Activated naive CD8-positive, alpha-beta T cell treated with anti-CD3 and anti-CD28 coated beads, Interleukin-2, amount 50 U/mL, for 24 hours (primary cell): ENCODE measurements at places on chromosomes 16 and 17.

- H3K4me3 ChIP-seq, result no peak overlapping the region
- no peak overlapping the region for H3K27ac ChIP-seq
- no peaks in the 10 kb centered on the region for H3K4me1 ChIP-seq
- H3K36me3 ChIP-seq, result no peaks in the 10 kb centered on the region
Observed at GRCh38 chr16:86277221-86277620, 233.1 kb upstream of the FOXF1 start.

GRCh38 chr17:50798424-50799288 is 31.3 kb upstream of the ANKRD40CL start:
- no peaks in the 10 kb centered on the region for H3K4me1 ChIP-seq
- no peak for DNase-seq
- no peak overlapping the region for H3K4me3 ChIP-seq
- H3K36me3 ChIP-seq, result no peaks in the 10 kb centered on the region
- H3K27ac ChIP-seq, result no peak overlapping the region

- peaks cover 32% of the 10 kb centered on the region for H3K27me3 ChIP-seq
- H3K4me1 ChIP-seq, result peaks cover 2% of the 10 kb centered on the region
- H3K27ac ChIP-seq, result no peak overlapping the region
Observed at GRCh38 chr17:42055027-42055426, 4.6 kb upstream of the C17orf113 start.

GRCh38 chr16:77977339-77977738 is 45.0 kb upstream of the CLEC3A start:
- H3K27me3 ChIP-seq, result peaks cover 3% of the 10 kb centered on the region
- no peak overlapping the region for H3K4me3 ChIP-seq
- no peak for DNase-seq
- no peaks in the 10 kb centered on the region for H3K4me1 ChIP-seq
- H3K27ac ChIP-seq, result no peak overlapping the region

DNA sequence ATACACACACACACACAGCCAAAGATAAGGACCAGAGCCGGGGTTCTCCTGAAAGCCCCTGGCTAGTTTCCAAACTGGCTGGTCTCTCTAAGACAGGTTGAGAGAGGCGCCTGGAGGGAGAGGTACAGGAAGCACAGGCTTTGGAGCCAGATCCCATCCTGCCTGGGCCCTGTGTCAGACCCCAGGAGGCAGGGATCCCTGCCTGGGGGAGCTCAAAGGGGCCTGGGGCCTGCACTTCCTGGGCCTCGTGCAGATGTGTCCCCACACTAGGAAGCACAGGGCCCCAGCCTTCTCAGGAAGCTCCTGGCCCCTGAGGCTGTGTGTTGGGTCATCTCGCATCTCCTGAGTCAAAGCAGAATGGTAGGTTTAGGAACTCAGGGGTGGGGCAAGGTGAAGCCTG is 16.0 kb downstream of the SLC5A10 start:
- peaks cover 8% of the 10 kb centered on the region for H3K4me1 ChIP-seq
- H3K27ac ChIP-seq, result no peak overlapping the region
- H3K4me3 ChIP-seq, result no peak overlapping the region
- peaks cover 3% of the 10 kb centered on the region for H3K36me3 ChIP-seq
- H3K27me3 ChIP-seq, result no peaks in the 10 kb centered on the region

DNA sequence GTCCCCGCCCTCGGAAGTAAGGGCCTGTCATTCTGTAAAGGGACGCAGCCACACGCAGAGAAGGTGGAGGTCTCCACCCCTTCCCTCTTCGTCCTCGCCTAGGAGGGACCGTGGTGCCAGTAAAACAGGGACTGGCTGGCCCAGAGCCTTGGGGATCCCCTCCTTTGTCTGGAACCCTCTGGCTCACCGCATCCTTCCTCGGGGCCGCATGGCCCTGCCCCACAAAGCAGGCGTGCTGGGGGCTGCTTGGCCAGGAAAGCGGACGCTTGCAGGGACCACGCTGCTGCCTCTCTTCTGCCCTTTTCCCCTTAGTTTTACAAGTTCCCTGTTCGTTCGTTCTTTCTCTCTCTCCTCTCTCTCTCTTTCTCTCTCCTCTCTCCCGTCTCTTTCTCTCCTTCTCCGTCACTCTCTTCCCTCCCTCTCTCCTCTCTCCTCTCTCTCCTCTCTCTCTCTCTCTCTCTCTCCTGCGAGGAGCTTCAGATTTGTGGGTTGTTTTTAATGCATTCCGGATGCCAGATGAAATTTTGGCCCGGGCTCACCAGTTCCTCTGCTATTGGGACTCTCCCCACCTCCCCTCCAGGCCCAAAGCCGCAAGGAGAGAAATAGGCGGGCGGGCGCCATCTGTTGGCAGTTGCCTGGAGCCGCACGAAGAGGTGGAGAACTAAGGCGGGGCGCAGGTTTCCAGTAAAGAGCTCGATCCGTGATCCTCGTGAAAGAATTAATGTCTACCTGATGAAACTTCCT is 35.1 kb upstream of the CDRT4 start:
- peaks cover 16% of the 10 kb centered on the region for H3K36me3 ChIP-seq
- DNase-seq, result peak; percentile 83
- H3K4me3 ChIP-seq, result no peak overlapping the region
- peaks cover 7% of the 10 kb centered on the region for H3K4me1 ChIP-seq

- DNase-seq, result peak; percentile 21
- no peak overlapping the region for H3K27ac ChIP-seq
- peak overlapping the region; percentile 69 for H3K4me3 ChIP-seq
- H3K4me1 ChIP-seq, result peaks cover 14% of the 10 kb centered on the region
Observed at GRCh38 chr17:46818929-46819859, 702 bp upstream of the WNT3 start.

DNA sequence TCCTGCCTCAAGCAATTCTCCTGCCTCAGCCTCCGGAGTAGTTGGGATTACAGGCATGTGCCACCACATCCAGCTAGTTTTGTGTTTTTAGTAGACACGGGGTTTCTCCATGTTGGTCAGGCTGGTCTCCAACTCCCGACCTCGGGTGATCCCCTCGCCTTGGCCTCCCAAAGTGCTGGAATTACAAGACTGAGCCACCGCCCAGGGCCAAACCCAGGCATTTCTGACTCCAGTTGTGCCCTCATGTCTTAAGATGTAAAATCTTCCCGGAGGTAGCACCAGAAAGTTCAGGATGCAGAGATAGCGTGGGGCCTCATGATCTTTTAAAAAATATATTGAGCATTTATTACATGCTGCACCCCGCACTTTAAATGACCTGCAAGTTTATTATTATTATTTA is 12.8 kb upstream of the SMG1 start:
- no peak overlapping the region for H3K27ac ChIP-seq
- H3K4me1 ChIP-seq, result no peaks in the 10 kb centered on the region
- H3K36me3 ChIP-seq, result no peaks in the 10 kb centered on the region
- H3K27me3 ChIP-seq, result peaks cover 2% of the 10 kb centered on the region

GRCh38 chr16:70472786-70473433 is 18.5 kb downstream of the FCSK start:
- peaks cover 1% of the 10 kb centered on the region for H3K36me3 ChIP-seq
- H3K4me3 ChIP-seq, result no peak overlapping the region
- DNase-seq, result no peak
- H3K27me3 ChIP-seq, result no peaks in the 10 kb centered on the region
- H3K27ac ChIP-seq, result no peak overlapping the region

GRCh38 chr16:85612191-85612800 is 826 bp upstream of the GSE1 start:
- H3K4me1 ChIP-seq, result peaks cover 61% of the 10 kb centered on the region
- no peaks in the 10 kb centered on the region for H3K27me3 ChIP-seq
- peak; percentile 45 for DNase-seq
- no peak overlapping the region for H3K27ac ChIP-seq
- H3K36me3 ChIP-seq, result no peaks in the 10 kb centered on the region

GRCh38 chr17:601244-601925 is 113.3 kb downstream of the VPS53 start:
- H3K27ac ChIP-seq, result no peak overlapping the region
- no peak overlapping the region for H3K4me3 ChIP-seq
- H3K36me3 ChIP-seq, result peaks cover 5% of the 10 kb centered on the region
- H3K4me1 ChIP-seq, result peaks cover 8% of the 10 kb centered on the region
- no peaks in the 10 kb centered on the region for H3K27me3 ChIP-seq
- no peak for DNase-seq

- DNase-seq, result peak; percentile 51
- H3K27ac ChIP-seq, result peak overlapping the region; percentile 93
Observed at GRCh38 chr17:57604771-57605674, 140.1 kb downstream of the CCDC182 start.

GRCh38 chr16:16867973-16868372 is 489.0 kb downstream of the NPIPA7 start:
- no peaks in the 10 kb centered on the region for H3K36me3 ChIP-seq
- no peak overlapping the region for H3K27ac ChIP-seq
- no peak overlapping the region for H3K4me3 ChIP-seq
- H3K27me3 ChIP-seq, result no peaks in the 10 kb centered on the region
- no peaks in the 10 kb centered on the region for H3K4me1 ChIP-seq
- DNase-seq, result no peak

DNA sequence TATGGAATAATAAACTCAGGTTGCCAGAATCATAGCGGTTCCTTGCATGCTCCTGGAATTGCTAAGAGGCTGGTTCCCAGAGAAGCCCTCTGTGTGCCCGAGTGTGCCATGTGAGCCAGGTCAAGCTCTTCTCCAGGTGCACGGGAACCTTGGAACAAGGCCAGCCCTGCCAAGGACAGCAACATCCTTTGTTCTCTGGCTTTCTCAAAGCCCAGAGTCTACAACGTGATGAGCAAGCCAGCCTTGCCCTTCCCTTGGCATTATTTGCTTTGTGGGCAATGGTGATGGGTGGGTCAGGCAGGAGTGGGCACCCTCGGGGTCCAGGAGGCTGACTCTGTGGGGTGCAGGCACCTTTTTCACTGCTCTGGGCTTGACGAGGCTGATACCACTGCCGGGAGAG is 14.2 kb upstream of the SEC14L1 start:
- peaks cover 51% of the 10 kb centered on the region for H3K4me1 ChIP-seq
- H3K4me3 ChIP-seq, result no peak overlapping the region
- no peaks in the 10 kb centered on the region for H3K36me3 ChIP-seq
- no peak overlapping the region for H3K27ac ChIP-seq
- H3K27me3 ChIP-seq, result no peaks in the 10 kb centered on the region
- no peak for DNase-seq

- no peaks in the 10 kb centered on the region for H3K36me3 ChIP-seq
- no peak overlapping the region for H3K27ac ChIP-seq
- H3K4me1 ChIP-seq, result no peaks in the 10 kb centered on the region
- H3K27me3 ChIP-seq, result no peaks in the 10 kb centered on the region
- DNase-seq, result no peak
Observed at GRCh38 chr17:61206922-61207321, 192.7 kb upstream of the TBX2 start.

GRCh38 chr17:3946711-3947235 is 17.5 kb downstream of the ATP2A3 start:
- no peak overlapping the region for H3K27ac ChIP-seq
- H3K4me1 ChIP-seq, result no peaks in the 10 kb centered on the region
- DNase-seq, result no peak
- H3K27me3 ChIP-seq, result no peaks in the 10 kb centered on the region
- no peak overlapping the region for H3K4me3 ChIP-seq

GRCh38 chr17:19460700-19461099 is 49.7 kb downstream of the RNF112 start:
- H3K27ac ChIP-seq, result no peak overlapping the region
- peaks cover 44% of the 10 kb centered on the region for H3K4me1 ChIP-seq
- peaks cover 5% of the 10 kb centered on the region for H3K27me3 ChIP-seq
- H3K4me3 ChIP-seq, result no peak overlapping the region
- DNase-seq, result no peak

DNA sequence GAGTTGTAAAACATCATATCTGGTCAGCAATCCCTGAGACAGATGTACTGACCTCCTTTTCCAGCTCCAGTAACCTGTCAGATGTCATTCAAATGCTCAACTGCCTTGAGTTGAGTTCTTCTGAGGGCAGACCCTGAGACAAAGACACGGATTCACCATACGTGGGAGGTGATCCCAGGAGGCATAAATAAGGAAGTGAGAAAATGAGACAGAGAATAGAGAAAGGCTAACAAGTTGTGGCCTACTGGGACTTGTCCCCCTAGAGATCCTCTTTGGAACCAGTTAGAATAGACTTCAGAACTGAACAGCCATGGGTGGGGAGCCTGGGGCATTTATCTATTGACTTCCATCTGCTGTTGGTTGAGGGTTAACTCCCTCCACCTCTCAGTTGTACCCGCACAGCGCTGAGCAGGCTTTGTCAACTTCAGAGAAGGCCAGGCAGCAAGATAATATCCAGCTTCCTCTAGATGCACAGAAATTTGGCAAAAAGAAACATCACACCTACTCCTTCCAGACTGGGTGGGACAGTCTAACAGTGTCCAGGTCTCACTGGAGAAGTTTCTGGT is 123.0 kb upstream of the DYNLRB2 start:
- DNase-seq, result no peak
- H3K27ac ChIP-seq, result no peak overlapping the region
- peaks cover 5% of the 10 kb centered on the region for H3K27me3 ChIP-seq
- no peak overlapping the region for H3K4me3 ChIP-seq
- H3K36me3 ChIP-seq, result no peaks in the 10 kb centered on the region
- H3K4me1 ChIP-seq, result no peaks in the 10 kb centered on the region

DNA sequence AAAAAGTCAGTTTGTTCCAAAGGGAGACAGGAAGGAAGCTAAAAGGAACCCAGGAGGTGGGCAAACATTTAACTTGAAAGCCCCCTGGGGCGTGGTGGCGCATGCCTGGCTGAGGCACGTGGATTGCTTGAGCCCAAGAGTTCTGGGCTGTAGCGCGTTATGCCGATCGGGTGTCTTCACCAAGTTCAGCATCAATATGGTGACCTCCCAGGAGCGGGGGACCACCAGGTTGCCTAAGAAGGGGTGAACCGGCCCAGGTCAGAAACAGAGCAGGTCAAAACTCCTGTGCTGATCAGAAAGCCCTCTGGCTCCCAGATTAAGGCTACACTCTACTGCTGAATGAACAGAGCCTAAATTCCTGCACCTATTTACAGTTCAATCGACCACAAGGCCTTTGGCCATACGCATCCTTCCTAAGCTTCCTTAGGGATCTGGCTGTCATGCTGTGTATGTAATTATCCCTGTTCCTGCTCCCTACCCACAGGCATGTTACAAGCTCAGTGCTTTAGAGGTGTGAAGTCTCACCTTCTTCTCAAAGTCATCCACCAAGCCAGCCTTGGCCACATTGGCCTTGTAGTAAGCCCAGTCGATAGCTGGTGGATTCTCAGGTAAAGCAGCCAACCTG is 5.0 kb downstream of the ATP5PD start:
- no peak for DNase-seq
- no peak overlapping the region for H3K27ac ChIP-seq
- peaks cover 11% of the 10 kb centered on the region for H3K36me3 ChIP-seq
- H3K4me1 ChIP-seq, result peaks cover 31% of the 10 kb centered on the region
- no peak overlapping the region for H3K4me3 ChIP-seq

DNA sequence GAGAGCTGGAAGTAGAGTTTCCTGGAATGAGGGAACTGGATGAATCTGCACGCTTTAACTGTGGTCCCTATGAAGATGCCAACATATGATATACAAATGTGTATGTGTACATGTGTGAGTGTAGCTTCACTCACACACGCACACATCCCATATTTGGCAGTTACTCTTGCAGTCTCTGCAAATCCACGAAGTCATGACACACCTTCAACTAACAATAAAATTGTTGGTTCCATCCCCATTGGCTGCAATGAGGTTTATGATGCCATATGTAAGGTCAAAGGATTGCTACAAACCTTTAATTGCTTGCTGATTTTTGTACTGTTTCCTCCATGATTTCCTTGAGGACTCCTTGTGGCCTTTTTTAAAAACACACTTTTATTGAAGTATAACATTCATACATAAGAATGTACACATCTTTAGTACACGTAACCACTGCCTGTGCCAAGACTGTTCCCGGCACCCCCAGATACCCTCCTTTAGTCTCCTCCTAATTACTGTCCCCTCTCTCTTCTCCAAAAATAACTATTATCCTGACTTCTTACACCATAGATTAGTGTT is 22.0 kb downstream of the MYO1D start:
- no peak for DNase-seq
- H3K27ac ChIP-seq, result no peak overlapping the region
- H3K36me3 ChIP-seq, result peaks cover 1% of the 10 kb centered on the region
- peaks cover under 1% of the 10 kb centered on the region for H3K4me1 ChIP-seq
- H3K4me3 ChIP-seq, result no peak overlapping the region
